ENCODE measurements at places on chromosomes 11 and 22. TPM values are rescaled to one million over a fixed set of nuclear protein-coding genes. Genes with fewer than 3 reads are reported as not detected.

HSPA8 gene
- 1,178 TPM for total RNA-seq

APOA5 gene
- total RNA-seq: not detected

KRTAP5-1 gene
- not detected for total RNA-seq

APOBEC3H gene
- total RNA-seq: 1.1 TPM

P2RY2 gene
- 25.3 TPM for total RNA-seq

OR52I1 gene
- total RNA-seq: not detected

ANGPTL5 gene
- not detected for total RNA-seq

ADAMTS15 gene
- 22.0 TPM for total RNA-seq

TRIM48 gene
- not detected for total RNA-seq

SAA1 gene
- not detected for total RNA-seq

CSNK2A3 gene
- 0.69 TPM for total RNA-seq

IFITM10 gene
- total RNA-seq: 7.4 TPM

DCDC1 gene
- total RNA-seq: 2.0 TPM

ARSA gene
- total RNA-seq: 26.1 TPM

CDC42BPG gene
- 20.1 TPM for total RNA-seq

TMPRSS4 gene
- total RNA-seq: 169 TPM

TCN1 gene
- total RNA-seq: 19.3 TPM

SCGB1D2 gene
- total RNA-seq: not detected

RCN1 gene
- total RNA-seq: 144 TPM

ABCC8 gene
- 80.5 TPM for total RNA-seq

MCHR1 gene
- total RNA-seq: 6.9 TPM

CNIH2 gene
- 21.3 TPM for total RNA-seq

BIRC2 gene
- 43.4 TPM for total RNA-seq

SLC17A6 gene
- total RNA-seq: 3.4 TPM

GGT1 gene
- total RNA-seq: 4.2 TPM

INTS4 gene
- total RNA-seq: 46.3 TPM

C22orf42 gene
- total RNA-seq: 4.6 TPM

AHNAK gene
- 302 TPM for total RNA-seq

RFPL2 gene
- total RNA-seq: 0.43 TPM

LGR4 gene
- 39.6 TPM for total RNA-seq

CLMP gene
- 65.7 TPM for total RNA-seq

C11orf21 gene
- total RNA-seq: 1.2 TPM

DDIAS gene
- 4.4 TPM for total RNA-seq

TCN2 gene
- 14.5 TPM for total RNA-seq

CDON gene
- total RNA-seq: 157 TPM

MRGPRX3 gene
- total RNA-seq: not detected

NPAS4 gene
- total RNA-seq: 0.77 TPM

OOSP3 gene
- not detected for total RNA-seq

DLAT gene
- total RNA-seq: 43.8 TPM

PANX2 gene
- 9.3 TPM for total RNA-seq

EXPH5 gene
- total RNA-seq: 15.2 TPM

All from type B pancreatic cell (in vitro differentiated cells).